ENCODE measurements at places on chromosomes 11 and 22.

DNA sequence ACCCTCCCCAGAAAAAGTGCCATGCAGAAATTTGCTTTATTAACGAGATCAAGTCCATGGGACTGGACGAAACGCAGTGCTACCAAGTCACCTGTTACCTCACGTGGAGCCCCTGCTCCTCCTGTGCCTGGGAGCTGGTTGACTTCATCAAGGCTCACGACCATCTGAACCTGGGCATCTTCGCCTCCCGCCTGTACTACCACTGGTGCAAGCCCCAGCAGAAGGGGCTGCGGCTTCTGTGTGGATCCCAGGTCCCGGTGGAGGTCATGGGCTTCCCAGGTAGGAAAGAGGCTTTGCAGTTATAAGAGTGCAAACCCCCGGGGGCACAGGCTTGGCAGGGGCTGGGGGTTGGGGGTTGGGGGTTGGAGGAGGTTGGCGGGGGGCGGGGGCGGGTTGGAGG is 4.2 kb downstream of the APOBEC3H start:
- DNase-seq: no peak

- DNase-seq: no peak
Measured at GRCh38 chr11:105823495-105824033, 198.5 kb downstream of the MSANTD4 start.

DNA sequence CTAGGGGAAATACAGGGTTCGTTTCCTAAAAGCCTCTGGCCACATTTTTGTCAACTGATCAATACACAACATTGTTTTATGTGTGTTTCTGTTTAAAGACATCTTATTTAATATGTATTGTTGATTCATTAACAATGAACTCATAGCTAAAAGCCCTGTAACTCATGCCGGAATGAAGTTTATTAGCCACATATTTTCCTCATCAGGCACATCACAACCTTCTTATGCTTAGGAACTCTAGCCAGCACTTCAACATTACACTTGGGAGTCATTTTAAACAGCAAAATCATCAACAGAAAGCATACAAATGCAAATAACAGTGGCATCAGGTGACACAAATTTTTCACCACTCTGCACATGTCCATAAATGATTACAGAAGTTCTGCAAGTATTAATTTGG is 15.1 kb upstream of the BLID start:
- no peak for DNase-seq

- DNase-seq: no peak
Measured at GRCh38 chr22:41782316-41782715, 18.2 kb upstream of the CCDC134 start.

DNA sequence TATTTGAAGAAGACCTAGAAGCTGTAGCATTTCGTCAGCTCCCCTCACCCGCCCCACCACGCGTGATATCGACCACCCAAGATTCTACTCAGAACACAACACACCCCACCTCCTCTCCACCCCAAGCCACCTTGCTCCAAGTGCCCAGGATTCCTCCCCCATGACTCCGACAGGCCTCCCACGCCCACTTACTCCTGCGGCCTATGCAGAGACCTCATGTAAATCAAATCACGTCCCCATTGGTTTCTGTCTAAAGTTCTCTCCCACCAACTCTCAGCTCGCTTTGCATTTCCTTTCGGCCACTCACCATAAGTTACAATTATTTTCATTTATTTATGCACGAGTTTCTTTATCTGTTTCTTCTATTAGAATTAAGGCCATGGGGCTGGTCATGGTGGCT is 11.0 kb downstream of the TMEM151A start:
- no peak for DNase-seq

DNA sequence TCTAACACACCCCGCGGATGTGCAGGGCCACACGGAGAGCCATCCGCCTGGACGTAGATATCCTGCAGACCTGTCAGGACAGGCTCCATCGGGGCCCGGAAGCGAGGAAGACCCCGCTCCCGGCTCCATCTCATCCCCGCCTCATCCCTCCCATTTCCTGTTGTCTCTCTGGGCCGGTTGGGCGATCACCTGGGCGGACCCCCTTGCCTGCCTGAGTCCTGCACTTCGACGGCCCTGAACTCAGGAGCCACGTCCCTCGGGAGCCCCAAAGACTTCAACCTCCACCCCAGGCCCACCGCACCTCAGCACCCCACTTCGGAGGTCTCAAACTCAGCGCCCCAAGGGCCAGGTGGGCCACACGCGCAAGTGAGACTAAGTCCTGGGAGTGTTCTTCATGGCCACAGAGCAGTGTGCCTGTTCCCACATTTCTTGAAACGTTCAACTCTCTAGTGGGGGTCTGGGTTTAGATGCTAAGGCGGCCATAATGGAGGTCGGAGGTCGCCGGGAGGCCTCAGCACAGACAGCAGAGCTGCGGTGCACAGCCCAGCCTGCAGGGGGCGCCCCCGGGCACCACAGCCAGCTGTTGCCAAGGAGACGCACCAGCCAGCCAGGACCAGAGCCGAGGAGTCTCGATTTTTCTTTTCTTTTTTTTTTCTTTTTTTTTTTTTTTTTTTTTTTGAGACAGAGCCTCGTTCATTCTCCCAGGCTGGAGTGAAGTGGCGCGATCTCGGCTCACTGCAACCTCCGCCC is 26.0 kb upstream of the FADD start:
- DNase-seq: no peak

- no peak for DNase-seq
Measured at GRCh38 chr11:32026766-32027165, 64.1 kb upstream of the RCN1 start.

DNA sequence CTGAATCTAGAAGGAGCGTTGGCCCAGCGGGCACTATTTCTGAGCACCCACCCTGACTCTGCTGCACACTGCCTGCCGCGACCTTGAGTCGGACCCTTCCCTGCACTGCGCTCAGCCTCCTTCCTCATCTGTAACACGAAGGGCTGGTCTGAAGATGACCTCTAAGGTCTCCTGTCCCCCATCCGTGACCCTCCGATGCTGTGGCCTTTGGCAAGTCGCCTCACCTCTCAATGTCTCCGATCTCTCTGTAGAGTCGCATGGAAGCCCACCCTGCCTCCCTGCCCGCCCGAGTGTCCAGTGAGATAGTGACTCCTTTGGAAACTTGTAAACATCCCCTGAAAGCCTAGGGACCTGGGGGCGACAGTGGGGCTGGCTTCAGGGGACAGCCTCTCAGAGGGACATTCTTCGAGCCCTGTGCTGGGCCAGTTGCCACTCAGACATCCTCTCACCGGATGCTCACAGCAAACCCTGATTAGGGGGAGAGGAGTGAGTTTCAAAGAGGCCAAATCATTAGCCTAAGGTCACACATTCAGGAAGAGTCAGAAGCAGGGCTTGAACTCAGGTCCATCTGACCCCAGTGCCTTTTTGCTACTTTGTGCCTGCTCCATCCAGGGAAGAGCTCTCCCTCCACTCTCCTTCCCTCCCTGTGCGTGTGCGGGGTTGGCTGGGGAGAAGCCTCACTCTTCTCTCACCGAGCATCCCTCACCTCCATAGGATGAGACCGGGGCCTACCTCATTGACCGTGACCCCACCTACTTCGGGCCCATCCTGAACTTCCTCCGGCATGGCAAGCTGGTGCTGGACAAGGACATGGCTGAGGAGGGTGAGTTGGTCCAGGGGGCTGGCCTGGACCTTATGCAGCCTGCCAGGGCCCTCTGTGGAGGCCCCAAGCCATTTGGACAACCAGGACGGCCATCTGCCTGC is 1.1 kb downstream of the KCTD17 start:
- no peak for DNase-seq

GRCh38 chr11:10023212-10023611 is 270.8 kb downstream of the SBF2 start:
- DNase-seq: no peak

All from activated CD8-positive, alpha-beta memory T cell treated with anti-CD3 and anti-CD28 coated beads for 4 hours (primary cell).